ENCODE measurements at places on chromosomes 5 and 9. TPM values are rescaled to one million over a fixed set of nuclear protein-coding genes. Genes with fewer than 3 reads are reported as not detected.

FBP2 gene
- total RNA-seq, result not detected

IL3 gene
- total RNA-seq, result not detected

SEMA4D gene
- total RNA-seq, result 21.2 TPM

ENTREP1 gene
- total RNA-seq, result 6.2 TPM

OTP gene
- not detected for total RNA-seq

GARIN3 gene
- not detected for total RNA-seq

SHISAL2B gene
- total RNA-seq, result not detected

PLCXD3 gene
- total RNA-seq, result 0.84 TPM

NACC2 gene
- 25.2 TPM for total RNA-seq

ANKRD31 gene
- total RNA-seq, result 0.11 TPM

PCDHGA3 gene
- 0.21 TPM for total RNA-seq

STKLD1 gene
- 0.95 TPM for total RNA-seq

TNC gene
- total RNA-seq, result 43.8 TPM

LECT2 gene
- not detected for total RNA-seq

CCNJL gene
- 19.0 TPM for total RNA-seq

GDF9 gene
- 0.09 TPM for total RNA-seq

GABRA6 gene
- total RNA-seq, result not detected

GRPEL2 gene
- 10.4 TPM for total RNA-seq

PHF19 gene
- total RNA-seq, result 14.5 TPM

NTMT1 gene
- 25.8 TPM for total RNA-seq

SH2D3C gene
- total RNA-seq, result 2.8 TPM

GPSM1 gene
- 2.0 TPM for total RNA-seq

SPATA31E1 gene
- total RNA-seq, result not detected

GABRA1 gene
- not detected for total RNA-seq

SPINK6 gene
- total RNA-seq, result not detected

UAP1L1 gene
- total RNA-seq, result 13.0 TPM

LHX6 gene
- 1.6 TPM for total RNA-seq

RNF180 gene
- 3.5 TPM for total RNA-seq

TMEM174 gene
- not detected for total RNA-seq

TRAF1 gene
- 2.2 TPM for total RNA-seq

CNTNAP3B gene
- 3.9 TPM for total RNA-seq

ZNF618 gene
- 2.5 TPM for total RNA-seq

PCDHB12 gene
- total RNA-seq, result 0.24 TPM

CCNI2 gene
- total RNA-seq, result 11.4 TPM

All from left colon (tissue), 2 donors.